ENCODE measurements at places on chromosomes 7 and 10.

- DNase-seq, result no peak
Measured at GRCh38 chr7:17369691-17370426, 71.4 kb downstream of the AHR start.

- no peak for DNase-seq
Measured at GRCh38 chr7:120273476-120273975, 551 bp downstream of the KCND2 start.

DNA sequence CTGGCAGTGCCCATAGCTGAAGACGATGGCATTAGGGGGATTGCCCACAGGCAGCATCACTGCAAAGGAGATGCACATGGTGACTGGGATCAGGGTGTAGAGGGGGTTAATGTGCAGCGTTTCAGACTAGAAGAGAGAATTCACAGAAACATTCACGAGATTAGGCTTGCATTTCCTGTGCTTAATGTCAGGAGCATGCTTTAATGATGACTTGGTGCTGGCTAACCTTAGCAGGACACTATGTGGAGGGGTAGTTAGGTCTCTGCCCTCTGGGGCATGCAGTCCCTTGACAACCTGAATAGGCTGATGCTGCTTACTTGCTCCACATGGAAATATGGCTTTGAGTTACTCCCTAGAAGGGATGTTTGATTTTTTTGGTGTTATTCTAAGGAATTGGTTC lies 21.8 kb downstream of the STMP1 start:
- no peak for DNase-seq

GRCh38 chr10:97600616-97601015 lies 11.1 kb downstream of the C10orf62 start:
- no peak for DNase-seq

DNA sequence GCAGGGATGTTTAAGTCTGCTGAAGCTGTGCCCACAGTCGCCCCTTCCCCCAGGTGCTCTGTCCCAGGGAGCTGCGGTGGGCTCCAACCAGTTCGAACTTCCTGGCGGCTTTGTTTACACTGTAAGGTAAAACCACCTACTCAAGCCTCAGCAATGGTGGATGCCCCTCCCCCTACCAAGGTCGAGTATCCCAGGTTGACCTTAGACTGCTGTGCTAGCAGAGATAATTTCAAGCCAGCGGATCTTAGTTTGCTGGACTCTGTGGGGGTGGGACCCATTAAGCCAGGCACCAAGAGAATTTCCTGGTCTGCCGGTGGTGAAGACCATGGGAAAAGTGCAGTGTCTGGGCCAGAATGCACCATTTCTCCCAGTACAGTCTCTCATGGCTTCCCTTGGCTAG lies 56.0 kb downstream of the CCDC7 start:
- no peak for DNase-seq

- DNase-seq, result no peak
Measured at GRCh38 chr10:63236113-63236935, 103.2 kb downstream of the NRBF2 start.

DNA sequence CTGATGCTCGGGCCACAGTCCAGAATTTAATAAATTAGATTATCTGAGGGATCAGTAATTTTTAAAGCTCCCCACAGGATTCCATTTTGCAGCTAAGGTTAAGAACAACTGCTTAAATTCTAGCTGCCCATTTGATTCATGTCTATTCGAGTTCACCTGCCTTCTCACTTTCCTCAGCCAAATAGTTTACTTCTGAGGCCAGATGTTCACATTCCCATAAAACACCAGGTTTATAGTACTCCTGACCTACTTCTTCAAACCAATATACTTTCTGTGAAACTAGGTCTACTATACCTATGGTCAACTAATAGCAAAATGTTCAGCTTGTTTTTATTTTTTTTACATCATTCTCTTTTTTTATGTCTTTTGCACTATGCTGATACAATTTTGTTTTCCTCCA lies 86.3 kb downstream of the GPR158 start:
- no peak for DNase-seq

- DNase-seq, result no peak
Measured at GRCh38 chr10:44311563-44312051, 73.3 kb downstream of the CXCL12 start.

- DNase-seq, result no peak
Measured at GRCh38 chr7:96244992-96245292, 77.0 kb downstream of the SLC25A13 start.

DNA sequence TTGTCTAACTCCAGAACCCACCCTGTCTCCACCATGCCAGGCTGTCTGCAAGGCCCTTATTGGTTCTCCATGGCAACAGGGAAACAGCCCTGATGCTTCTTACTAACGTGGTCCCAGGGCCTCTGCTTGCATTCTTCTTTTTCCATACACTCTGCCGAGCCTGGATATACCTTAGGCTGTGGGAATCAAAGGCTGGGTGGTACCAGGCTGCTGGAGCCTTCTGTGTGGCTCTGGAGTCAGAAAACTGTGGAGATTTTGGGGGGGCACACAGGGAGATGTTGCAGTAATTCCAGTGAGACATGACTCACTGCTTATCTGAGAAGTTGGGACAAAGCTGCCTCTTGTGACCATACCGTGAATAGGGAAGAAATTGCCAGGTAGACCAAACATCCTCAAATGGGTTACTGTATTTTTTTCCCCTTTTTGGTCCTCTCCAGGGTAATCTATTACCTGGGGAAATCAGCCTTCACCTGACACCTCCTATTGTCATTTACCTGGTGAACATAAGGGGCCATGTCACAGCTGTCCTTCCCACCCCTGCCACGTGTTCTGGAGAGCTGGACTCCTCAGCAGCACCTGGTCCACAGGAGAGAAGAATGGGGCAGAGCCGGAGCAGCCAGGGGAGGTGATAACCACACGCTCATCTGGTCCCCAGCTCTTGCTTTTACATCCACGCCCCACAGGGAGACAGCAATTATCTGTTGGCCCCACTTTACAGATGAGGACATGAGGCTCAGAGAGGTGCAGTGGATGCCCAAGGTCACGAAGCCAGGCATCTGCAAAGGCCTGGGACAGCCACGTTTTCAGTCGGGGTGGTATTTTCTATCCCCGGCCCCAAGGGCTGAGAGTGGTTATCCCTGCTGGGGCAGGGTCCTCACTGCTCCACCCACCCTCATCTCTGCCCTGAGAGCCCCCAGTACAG lies 4.6 kb downstream of the CHST3 start:
- no peak for DNase-seq

DNA sequence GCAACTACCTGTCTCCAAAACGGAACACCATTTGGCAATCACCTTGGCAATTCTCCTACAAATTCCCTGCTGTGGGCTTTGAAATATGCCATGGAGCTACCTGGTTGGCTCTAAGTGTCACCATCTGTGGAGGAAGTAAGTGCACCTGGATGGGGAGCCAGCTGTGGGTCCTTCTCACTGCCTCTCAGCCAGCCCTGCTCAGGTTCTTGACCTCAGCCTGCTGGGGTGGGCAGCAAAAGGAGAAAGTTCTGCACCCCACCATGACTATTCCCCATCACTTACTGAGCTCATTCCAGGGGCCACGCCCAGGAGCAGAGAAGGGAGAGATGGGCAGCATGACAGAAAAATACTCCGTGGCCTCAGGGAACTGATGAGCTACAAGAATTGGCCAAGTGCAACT lies 158.7 kb downstream of the TNS3 start:
- DNase-seq, result peak; percentile 48

DNA sequence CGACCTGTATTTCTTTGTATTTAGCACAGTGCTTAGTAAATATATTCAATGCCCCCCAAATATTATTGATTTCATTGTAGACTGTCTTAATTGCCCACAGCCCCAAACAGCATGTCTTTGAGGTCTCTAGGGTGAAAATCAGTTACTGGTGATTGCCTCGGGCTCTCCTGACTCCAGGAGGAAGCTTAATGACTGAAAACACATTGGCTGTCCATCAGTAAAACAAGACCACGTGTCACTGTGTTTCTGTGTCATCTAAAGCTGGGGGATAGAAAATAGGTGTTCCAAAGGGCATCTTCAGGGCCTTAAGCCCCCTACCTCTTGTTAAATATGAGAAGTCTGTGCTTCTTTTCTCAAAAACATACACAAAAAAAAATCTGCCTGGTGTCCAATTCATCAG lies 67.9 kb downstream of the CACNA2D1 start:
- no peak for DNase-seq

DNA sequence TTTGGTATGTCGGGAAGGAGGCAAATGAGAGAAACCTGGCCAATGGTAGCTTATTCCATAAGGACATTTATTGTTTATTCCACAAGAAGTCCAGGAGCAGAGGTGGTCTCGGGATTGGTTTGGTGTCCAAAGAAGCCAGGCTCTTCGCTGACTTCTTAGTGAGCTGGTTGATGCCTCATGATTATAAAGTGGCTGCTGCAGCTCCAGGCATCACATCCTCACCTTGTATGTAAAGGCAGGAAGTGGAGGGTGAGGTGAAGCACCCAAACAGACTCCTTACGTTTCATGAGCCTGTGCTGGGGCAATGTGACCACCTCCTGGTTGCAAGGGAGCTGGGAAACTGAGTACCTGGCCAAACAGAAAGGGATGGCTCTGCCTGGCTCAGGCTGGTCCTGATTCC lies 92.4 kb downstream of the MYL10 start:
- DNase-seq, result no peak

DNA sequence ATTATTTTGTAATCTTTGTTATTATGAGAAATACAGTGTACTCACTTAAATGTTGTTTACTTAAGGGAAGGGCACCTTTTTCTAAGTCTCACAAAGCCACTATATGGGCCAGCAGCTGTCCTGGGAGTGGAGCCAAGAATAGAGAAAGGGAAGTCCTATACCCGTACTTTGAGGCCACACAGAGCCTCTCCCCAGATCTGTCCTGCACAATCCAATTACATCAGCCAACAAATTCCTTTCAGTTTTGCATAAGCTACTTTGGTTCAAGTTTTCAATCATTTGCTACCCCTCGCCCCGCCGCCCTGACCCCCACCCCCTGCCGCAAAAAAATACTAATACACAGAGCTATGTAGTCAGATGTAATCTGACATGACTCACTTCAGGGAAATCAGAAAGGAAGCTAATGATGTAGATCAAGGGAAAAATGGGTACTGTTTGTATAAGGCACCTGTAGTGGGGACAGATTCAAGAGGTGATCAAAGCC lies 297.4 kb upstream of the NEBL start:
- no peak for DNase-seq

DNA sequence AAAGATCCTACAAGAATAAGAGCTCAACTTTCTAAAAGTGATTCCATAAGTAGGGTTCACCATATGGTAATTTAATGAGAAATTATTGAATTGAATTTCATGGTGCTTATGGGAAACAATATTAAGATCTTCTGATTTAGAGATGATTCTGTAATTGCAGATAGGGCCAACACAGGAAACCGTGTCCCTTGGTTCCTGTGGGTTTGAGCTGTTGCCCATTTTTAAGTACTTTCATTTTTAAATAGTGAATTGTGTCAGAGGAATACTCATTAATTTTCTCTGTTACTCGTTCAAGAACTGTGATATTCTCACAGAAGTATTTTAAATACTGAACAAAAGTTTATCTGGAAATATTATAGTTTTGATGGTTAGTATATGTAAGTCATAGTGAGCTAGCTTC lies 129.2 kb downstream of the SRI start:
- no peak for DNase-seq

GRCh38 chr7:122746948-122747347 lies 44.2 kb upstream of the RNF148 start:
- no peak for DNase-seq

DNA sequence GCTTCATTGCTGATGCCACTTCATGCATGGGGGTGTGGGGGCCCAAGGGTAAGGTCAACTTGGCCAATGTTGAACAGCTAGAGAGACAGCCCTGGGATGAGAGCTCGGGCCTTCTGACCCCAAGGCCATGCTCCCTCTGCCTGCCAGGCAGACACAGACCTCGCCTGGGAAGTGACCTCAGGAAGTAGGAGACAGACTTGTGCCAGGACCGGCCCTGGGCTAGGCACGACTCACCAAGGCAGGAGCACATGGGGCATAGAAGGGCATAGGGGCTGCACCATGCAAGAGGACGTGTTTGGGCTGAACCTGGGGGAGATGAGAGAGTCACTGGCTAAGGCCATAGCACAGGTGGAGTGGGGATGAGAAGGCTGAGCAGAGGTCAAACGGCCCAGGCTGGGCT lies 27.1 kb downstream of the ZCCHC24 start:
- DNase-seq, result no peak

DNA sequence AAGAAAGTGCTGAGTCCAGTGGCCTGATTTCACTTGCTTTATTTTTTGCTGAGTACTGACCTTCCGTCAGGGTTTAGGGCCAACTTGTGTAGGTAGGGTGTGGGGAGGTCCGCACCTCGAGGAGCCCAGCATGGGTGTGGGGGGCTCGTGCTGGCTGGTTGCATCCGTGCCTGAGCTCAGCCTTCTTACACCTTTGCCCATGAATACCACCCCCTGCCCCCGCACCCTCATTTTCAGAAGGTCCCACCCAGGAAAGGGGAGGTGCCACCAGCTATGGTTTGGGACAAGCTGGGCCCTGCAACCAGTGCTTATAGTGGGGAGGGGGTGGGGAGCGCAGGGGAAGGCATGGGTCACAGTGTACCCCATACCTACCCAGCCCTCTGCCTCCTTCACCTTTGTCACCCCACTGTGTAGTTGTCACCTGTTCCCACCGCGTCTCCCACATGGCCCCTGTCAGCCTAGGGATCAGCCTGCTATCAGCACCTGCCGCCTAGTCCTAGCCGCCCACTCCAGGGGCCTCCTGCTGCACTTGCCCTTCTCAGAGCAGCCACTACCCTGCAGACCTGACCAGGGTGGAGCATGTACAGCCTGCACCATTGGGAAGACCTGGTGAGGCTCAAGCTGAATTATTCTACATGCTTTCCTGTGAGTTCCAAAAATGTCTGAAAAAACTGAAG lies 146.2 kb upstream of the RET start:
- DNase-seq, result no peak

GRCh38 chr10:43648095-43648397 lies 635 bp downstream of the ZNF32 start:
- no peak for DNase-seq

DNA sequence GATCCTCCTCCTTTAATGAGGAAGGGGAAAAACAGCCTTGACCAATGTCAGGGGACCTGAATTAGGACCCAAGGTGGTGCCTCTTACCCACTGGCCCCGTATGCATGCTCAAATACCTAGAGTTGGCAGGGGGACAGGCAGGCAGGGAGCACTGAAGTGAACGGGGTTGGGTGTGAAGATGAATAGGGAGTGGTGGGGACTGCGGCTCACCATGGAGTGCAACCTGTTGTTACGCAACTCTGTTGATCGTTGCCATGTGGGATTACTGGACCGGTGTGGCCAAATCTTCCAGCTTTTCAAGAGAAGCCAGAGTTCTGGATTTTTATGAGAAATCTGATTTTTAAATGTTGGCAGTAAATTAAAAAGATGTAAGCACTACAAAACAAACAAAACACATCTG lies 48.1 kb downstream of the TLL2 start:
- no peak for DNase-seq

Data from naive thymus-derived CD8-positive, alpha-beta T cell (primary cell).